ENCODE measurements at places on chromosomes 2 and 18. TPM values are rescaled to one million over a fixed set of nuclear protein-coding genes. Genes with fewer than 3 reads are reported as not detected.

EHBP1 gene
- 46.6 TPM for total RNA-seq

LYG2 gene
- not detected for total RNA-seq

FTCDNL1 gene
- total RNA-seq = 1.7 TPM

RAX gene
- not detected for total RNA-seq

CDH7 gene
- total RNA-seq = not detected

GDF7 gene
- total RNA-seq = 2.5 TPM
